ENCODE measurements at places on chromosomes 3 and 15.

- DNase-seq = peak; percentile 13
Measured at GRCh38 chr3:197256836-197257444, 41.5 kb downstream of the DLG1 start.

DNA sequence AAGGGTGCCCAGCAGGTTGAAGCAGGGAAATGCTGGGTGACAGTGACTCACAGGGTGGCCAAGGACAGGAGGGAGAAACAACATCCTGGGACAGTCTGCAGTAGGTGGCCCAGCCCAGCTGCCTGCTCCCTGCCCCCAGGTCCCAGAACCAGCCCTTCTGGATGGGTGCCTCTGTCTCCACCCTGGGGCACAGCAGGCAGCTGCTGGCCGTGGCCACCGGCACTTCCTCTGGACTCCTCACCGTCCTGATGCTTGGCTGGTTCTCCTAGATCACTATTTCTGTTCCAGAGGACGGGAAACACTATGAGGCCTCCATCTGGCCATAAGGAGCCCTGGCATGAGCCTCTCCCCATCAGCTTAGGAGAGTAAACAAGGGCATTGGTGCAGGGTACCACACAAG is 258.9 kb downstream of the XXYLT1 start:
- DNase-seq = no peak

DNA sequence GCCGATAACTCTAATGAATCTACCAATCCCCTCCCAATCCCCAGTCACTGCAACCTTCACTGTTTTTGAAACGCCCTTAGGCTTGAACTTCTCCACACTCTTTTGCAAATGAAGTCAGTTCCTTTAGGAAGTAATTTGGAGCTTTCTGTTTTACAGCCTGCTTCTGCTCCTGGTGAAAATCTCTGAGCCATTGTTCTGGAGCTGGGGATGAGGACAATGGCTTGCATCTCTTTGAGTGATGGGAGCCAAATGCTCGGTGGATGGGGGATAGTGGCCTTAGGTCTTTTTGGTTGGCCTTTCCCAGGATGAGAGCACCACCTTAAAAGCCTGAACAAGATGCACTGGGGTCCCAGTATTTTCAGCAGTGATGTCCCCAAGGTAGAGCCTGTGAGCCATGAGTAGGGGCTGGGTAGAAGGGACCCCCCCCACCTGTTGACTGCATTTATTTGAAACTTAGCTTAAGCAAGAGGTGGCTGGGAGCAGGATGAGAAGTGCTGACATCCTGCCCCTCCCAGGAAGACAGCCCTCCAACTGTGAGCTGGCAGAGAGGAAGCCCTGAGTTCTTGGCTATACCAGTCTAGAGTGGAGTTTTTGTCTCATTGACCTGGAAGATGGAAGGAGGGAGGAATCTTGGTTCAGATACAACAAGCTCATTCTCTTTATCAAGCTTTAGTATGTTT is 7.6 kb upstream of the MYO5C start:
- DNase-seq = no peak

DNA sequence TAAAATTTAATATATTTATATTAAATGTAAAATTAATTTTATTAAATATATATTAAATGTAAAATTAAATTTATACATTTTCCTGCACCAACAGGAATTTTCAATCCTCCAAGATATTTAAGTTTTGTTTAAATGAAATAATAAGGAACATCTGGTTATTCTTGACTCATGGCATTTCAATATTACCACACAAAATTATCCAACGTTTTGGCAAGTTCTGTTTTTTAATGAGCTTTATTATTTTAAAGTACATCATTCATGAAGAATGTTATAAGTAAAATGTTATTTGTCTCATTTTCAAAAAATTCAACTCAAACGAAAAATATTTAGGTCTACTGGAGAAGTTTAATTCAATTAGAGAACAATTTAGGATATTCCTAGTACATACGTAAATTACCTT is 811.4 kb downstream of the NAALADL2 start:
- DNase-seq = no peak

- no peak for DNase-seq
Measured at GRCh38 chr3:51719410-51720025, 12.7 kb downstream of the GRM2 start.

All from AG08395 (cell line).